IMR-90 (cell line): ENCODE measurements at places on chromosomes 13 and 19. TPM values are rescaled to one million over a fixed set of nuclear protein-coding genes. Genes with fewer than 3 reads are reported as not detected.

The ZNF20 gene
- total RNA-seq: 7.8 and 7.9 TPM in 2 replicates

The COX7A1 gene
- total RNA-seq: 0.54 and 1.1 TPM in 2 replicates

The MISP gene
- total RNA-seq: not detected in 2 replicates

The SERTAD1 gene
- total RNA-seq: 25.6 and 27.4 TPM in 2 replicates

The ZNF628 gene
- total RNA-seq: 0.18 and 0.28 TPM in 2 replicates

The PALM gene
- 2.2 TPM in 2 replicates for total RNA-seq

The ZNF560 gene
- 0.90 and 1.1 TPM in 2 replicates for total RNA-seq

The GJB6 gene
- total RNA-seq: not detected in 2 replicates
